RWPE1 (cell line): ENCODE measurements at places on chromosomes 5 and 9.

- DNase-seq = no peak
Observed at GRCh38 chr9:5574097-5574496, 54.8 kb upstream of the RIC1 start.

- no peak for DNase-seq
Observed at GRCh38 chr9:111854799-111855198, 41.8 kb upstream of the UGCG start.

DNA sequence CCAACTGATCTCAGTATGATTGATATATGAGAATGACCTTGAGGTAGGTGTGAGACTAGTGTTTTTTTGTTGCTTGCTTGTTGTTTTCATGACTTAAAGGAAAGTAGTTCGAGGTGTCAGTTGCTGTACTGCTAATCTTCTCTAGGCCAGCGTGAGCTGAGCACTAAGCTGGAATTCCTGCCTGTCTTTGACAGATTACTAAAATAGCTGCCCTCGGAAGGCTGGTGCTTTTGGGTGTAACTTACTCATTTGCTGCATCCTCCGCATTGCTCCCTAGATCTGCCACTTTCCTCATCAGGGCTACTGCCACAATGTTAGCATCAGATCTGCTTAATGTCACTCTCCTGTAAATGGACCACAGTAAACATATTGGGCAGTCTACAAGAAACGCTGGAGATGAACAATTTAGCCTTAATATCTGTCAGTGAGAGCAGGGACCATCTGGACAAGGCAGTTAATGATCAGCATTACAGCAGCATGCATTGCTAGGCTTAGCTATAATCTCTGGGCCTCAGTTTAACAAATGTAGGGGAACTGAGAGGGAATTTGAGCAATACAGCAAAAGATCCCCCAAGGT lies 106.6 kb upstream of the CDH6 start:
- no peak for DNase-seq

- no peak for DNase-seq
Observed at GRCh38 chr9:70950270-70950669, 171.2 kb downstream of the TRPM3 start.

DNA sequence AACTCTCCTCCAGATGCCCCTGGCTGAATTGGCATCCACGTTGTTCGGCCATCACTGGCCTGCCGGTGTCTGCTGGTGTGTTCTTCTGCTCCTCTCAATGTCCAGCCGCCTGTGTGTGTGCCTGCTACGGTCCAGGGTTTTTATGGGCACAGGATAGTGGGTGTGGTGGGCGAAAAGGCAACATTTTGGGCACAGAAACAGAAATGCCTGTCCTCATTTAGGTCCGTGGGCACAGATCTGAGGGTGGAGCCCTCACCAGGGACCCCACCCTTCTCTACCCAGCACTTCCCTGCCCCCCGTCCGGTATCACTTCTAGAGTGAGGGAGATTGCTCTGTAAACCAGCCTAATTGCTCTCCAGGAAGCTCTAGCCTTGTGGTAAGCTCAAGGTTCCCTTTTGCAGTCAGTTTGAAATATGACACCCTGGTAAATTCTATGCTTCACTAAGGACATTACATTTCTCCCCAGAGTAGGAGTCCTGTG lies 410.1 kb downstream of the MAT2B start:
- no peak for DNase-seq

DNA sequence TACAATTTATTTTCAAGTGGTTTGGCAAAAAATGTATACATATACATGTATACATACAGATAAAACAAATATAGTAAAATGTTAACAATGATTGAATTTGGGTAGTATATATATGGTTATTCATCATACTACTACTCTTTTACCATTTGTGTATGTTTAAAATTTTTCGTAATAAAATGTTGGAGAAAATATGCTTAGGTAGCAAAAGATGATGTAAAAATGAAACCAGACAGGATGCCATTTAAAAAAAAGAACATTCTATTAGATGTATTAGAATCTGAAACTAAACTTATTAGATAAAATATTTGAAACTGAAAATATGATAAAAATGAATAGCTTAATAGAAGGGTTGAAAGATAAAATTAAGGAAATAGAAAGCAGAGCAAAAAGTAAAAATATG lies 144.9 kb upstream of the FER start:
- no peak for DNase-seq

GRCh38 chr5:115524199-115524847 lies 20.3 kb downstream of the FEM1C start:
- no peak for DNase-seq

DNA sequence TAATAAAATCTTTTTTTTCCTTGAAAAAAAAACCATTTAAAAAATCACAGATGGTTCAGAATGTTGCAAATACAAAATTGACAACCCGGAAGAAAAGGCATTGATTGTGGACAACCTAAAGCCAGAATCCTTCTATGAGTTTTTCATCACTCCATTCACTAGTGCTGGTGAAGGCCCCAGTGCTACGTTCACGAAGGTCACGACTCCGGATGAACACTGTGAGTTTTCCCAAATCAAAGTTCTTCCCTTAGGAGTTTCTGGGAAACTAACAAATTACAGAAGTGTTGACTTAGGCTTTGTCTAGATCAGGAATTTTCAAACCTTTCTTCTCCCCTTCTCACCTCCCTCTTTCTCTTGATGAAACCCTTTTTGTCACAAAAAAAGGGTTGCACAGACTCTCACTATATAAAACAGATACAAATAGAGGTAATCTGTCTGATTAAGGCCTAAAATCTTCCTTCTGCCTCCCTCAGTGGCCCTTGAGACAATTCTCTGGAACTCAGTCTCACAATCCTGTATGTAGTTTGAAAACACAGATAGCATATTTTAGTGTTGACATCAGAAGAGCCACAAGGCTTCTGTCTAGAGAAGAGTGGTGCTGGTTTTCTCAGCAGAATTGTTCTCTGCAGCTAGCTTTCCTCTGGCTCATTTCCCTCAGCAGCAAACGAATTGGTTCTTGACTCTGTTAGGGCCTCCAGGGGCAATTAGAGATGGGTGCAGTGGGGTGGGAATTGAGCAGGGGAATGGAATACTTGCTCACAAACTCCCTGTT lies 79.5 kb downstream of the OSMR start:
- no peak for DNase-seq

- DNase-seq = peak; percentile 15
Observed at GRCh38 chr9:112447283-112447761, 39.3 kb upstream of the KIAA1958 start.

DNA sequence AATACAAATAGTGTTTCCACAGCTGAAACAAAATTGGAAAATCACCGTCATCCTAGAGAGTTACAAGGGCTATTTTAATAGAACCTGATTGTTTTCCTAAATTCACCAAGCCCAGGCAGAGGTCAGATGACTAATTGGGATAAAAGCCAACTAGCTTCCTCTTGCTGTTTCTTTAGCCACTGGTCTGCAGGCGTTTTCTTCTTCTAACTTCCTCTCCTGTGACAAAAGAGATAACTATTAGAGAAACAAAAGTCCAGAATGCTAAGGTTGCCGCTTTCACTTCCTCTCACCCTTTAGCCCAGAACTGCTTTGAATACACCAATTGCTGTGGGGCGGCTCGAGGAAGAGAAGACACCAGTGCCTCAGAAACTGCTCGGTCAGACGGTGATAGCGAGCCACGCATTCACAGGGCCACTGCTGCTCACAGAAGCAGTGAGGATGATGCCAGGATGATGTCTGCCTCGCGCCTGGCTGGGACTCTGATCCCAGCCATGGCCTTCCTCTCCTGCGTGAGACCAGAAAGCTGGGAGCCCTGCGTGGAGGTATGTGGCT lies at the start of gene TLR4:
TSS of gene TLR4 (plus strand) at position 380 of the 552 bp plus-strand sequence. CDS start at position 450, 70 bp downstream.
- peak; percentile 61 for DNase-seq

DNA sequence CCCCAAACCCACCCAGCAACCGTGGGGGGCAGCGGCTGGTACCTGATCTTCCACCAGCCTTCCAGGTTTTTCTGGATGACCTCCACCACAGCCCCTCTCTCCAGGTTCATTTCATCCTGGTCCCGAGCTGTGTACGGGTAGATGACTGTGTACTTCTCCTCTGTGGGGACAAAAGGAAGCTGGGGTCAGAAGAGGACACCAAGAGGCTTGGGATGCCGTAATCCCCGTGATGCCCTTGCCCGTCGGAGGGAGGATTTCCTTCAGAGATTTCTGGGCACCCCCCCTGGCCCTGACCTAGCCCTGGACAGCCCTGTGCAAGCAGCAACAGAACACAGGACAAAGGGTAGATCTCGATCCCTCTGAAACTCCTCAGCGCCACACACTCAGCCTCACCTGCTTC lies 70.3 kb upstream of the UBTD2 start:
- no peak for DNase-seq

- no peak for DNase-seq
Observed at GRCh38 chr9:135186248-135187164, 99.0 kb downstream of the OLFM1 start.

GRCh38 chr9:122342323-122343050 lies 28.3 kb upstream of the PTGS1 start:
- no peak for DNase-seq

GRCh38 chr5:62980884-62981283 lies 402.3 kb downstream of the LRRC70 start:
- DNase-seq = no peak

DNA sequence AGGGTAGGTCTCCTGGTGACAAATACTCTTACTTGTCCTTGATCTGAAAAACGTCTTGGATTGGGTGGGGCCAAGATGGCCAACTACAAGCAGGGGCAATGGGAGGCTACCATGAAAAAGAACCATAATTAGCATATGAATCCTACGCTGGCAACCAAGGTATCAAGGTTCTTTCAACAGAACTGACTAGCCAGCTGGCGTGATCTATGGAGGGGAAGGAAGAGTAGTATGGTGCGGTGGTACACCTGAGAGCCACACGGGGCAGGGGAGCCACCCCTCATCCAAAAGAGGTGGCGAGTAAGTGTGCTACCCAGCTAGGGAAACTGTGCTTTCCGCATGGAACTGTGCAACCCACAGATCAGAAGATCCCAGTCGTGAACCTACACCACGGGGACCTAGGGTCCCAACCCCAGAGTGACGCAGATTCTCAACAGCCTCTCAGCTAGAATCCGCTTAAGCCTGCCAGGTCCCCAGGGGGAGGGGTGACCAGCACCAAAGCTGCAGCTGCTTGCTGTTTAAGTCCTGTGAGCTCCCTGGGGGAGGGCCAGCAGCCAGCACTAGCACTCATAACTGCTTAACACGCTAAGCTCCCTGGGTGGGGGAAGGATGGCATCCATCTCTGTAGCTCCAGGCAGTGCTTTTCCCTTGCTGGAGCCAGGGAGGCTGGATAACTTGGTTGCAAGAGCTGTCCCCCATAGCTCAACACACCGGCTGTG lies 334.8 kb downstream of the FBXL17 start:
- DNase-seq = no peak

DNA sequence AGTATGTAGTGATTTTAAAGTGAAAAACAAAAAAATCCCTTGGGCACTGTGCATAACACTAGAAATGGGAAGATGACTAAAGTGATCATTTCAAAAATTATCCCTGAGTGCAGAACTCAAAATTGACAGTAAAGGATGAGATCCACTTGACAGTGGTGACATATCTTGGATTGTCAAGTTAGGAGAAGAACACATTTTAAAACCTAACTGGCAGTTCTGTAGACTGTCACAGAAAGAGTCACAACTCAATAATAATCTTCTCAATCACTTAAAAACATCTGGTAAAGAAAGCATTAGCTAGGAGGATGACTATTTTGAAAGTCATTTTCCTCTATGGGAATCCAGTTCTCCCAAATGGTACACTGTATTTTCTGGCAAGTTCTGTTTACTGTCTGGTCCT lies 127.1 kb downstream of the PIP5K1B start:
- no peak for DNase-seq

- DNase-seq = no peak
Observed at GRCh38 chr9:90892918-90893317, 91.3 kb downstream of the SYK start.

DNA sequence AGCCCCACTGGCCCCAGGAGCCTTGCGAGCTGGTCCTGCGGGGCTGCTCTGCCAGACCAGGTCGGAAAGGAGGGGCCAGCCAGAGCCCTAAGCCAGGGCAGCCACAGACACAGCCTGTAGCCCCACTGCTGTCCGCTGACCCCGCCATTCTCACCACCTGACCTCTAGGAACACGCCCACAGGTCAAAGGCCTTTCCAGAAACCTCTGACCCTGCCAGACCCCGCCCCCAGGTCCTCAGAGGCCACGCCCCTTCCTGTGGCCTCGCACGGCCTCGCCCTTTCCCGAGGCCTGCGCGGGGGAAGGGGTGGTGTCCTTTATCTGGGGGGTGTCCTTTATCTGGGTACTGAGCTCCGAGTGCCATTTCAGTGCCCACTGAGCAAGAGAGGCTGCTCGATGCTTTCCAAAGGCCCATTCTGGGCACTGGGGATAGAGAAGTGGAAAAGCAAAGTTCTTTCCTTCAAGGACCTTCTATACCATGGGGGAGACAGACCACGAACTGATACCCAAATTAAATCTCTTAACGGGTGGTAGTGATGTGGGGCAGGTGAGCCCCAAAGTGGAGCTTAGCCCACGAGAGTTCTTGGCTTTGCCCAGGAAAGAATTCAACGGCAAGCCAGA lies 46.5 kb downstream of the P4HA2 start:
- DNase-seq = no peak

DNA sequence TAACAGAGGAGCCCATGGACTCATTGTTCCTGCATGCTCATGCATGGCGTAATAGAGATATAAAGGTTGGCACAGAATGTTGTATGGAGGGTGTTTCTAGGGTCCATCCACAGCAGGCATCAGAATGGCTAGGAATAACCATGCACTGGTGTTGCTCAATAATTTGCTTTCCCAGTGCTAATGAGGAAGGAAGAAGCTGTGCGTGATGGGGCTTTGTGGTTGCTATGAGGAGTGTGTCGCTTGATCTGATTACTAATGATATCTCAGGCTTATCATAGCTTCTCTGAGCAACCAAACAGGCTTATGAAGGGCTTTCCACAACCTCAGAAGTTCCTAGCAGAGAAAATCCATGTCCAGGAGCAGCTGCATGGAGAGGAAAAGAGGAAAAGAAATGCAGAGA lies 151.3 kb upstream of the TRPC7 start:
- DNase-seq = no peak

- no peak for DNase-seq
Observed at GRCh38 chr5:100537946-100538345, 2.8 kb downstream of the FAM174A start.

DNA sequence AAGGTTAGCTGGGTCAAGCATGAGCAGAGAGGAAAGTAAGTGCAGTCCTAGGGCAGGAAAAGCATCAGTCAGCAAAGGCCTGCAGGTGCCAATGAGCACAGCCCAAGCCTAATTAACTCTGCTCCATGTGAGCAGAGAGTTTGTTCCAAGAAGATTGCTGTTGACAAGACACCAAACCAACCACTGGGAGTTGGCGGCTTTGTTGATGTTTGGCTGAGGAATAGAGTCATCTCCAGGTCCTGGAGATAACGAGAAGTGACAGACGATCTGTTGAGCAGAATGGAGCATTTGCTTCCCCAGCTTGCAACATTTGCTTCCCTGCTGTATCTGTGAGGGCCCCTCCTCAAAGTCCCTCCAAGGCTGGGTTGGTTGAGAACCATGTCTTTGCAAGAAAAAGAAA lies 68.2 kb downstream of the FAM114A2 start:
- no peak for DNase-seq

- no peak for DNase-seq
Observed at GRCh38 chr5:86461169-86461956, 156.4 kb upstream of the COX7C start.

- no peak for DNase-seq
Observed at GRCh38 chr9:8232726-8233125, 433.1 kb upstream of the DMAC1 start.

GRCh38 chr5:146789712-146790653 lies 88.6 kb downstream of the PPP2R2B start:
- DNase-seq = no peak

- DNase-seq = no peak
Observed at GRCh38 chr5:179323026-179323870, 22.0 kb downstream of the ADAMTS2 start.
